ENCODE measurements at places on chromosomes 3 and 15. TPM values are rescaled to one million over a fixed set of nuclear protein-coding genes. Genes with fewer than 3 reads are reported as not detected.

STAB1 gene
- total RNA-seq, result 0.52 TPM

BCL6 gene
- total RNA-seq, result 6.8 TPM

ZPLD1 gene
- total RNA-seq, result not detected

ZIC1 gene
- total RNA-seq, result 2.0 TPM

TUSC7 gene
- not detected for total RNA-seq

SLC22A14 gene
- 0.03 TPM for total RNA-seq

DCLK3 gene
- 0.37 TPM for total RNA-seq

GDPGP1 gene
- 5.8 TPM for total RNA-seq

PDZRN3 gene
- 7.4 TPM for total RNA-seq
